Placental pericyte (primary cell): ENCODE measurements at places on chromosomes 3 and 15. TPM values are rescaled to one million over a fixed set of nuclear protein-coding genes. Genes with fewer than 3 reads are reported as not detected.

Gene SCAMP5
- 0.57 and 2.4 TPM in 2 replicates for total RNA-seq

Gene RNF168
- total RNA-seq, result 26.1 and 26.9 TPM in 2 replicates

Gene TTLL13
- total RNA-seq, result not detected in 2 replicates

Gene CCR8
- total RNA-seq, result not detected in 2 replicates

Gene NANOGP8
- total RNA-seq, result not detected in 2 replicates

Gene FBXO40
- total RNA-seq, result not detected in 2 replicates

Gene STRC
- under 0.01 TPM in 1 of 2 replicates, not detected in the other for total RNA-seq

Gene TLR9
- total RNA-seq, result not detected in 2 replicates

Gene FBN1
- 499 and 721 TPM in 2 replicates for total RNA-seq

Gene DAZL
- 0.14 TPM in 1 of 2 replicates, not detected in the other for total RNA-seq

Gene LRRC49
- total RNA-seq, result 11.5 and 33.0 TPM in 2 replicates

Gene STRA6
- 33.3 and 99.9 TPM in 2 replicates for total RNA-seq

Gene HDC
- total RNA-seq, result not detected in 2 replicates

Gene TRAIP
- total RNA-seq, result 0.66 and 8.2 TPM in 2 replicates

Gene CALML4
- total RNA-seq, result 0.88 and 1.7 TPM in 2 replicates

Gene TTC21A
- total RNA-seq, result 2.7 and 3.5 TPM in 2 replicates

Gene UACA
- total RNA-seq, result 104 and 382 TPM in 2 replicates

Gene RAMAC
- 32.1 and 41.6 TPM in 2 replicates for total RNA-seq

Gene CSPG5
- 0.14 TPM in 1 of 2 replicates, not detected in the other for total RNA-seq

Gene KNG1
- total RNA-seq, result not detected in 2 replicates

Gene ZNF80
- total RNA-seq, result not detected in 2 replicates

Gene SLC6A11
- not detected in 2 replicates for total RNA-seq

Gene BUB1B
- total RNA-seq, result 3.3 and 45.2 TPM in 2 replicates

Gene ITPKA
- 3.5 and 7.7 TPM in 2 replicates for total RNA-seq

Gene SELENOT
- total RNA-seq, result 167 and 324 TPM in 2 replicates

Gene OSBPL10
- total RNA-seq, result 20.3 and 21.4 TPM in 2 replicates

Gene NPAP1
- total RNA-seq, result not detected in 2 replicates

Gene LRRK1
- 9.6 and 13.7 TPM in 2 replicates for total RNA-seq

Gene FBXO45
- total RNA-seq, result 4.4 and 14.5 TPM in 2 replicates

Gene SLC6A20
- 0.14 TPM in 1 of 2 replicates, not detected in the other for total RNA-seq

Gene TOPAZ1
- total RNA-seq, result not detected in 2 replicates
